Osteoblast (primary cell): ENCODE measurements at places on chromosomes 16 and 17. TPM values are rescaled to one million over a fixed set of nuclear protein-coding genes. Genes with fewer than 3 reads are reported as not detected.

Gene BRIP1
- total RNA-seq, result 5.9 and 6.2 TPM in 2 replicates

Gene UBB
- 1,190 and 1,199 TPM in 2 replicates for total RNA-seq

Gene CSH2
- total RNA-seq, result not detected in 2 replicates

Gene CDH1
- 0.59 and 1.1 TPM in 2 replicates for total RNA-seq

Gene ZFP3
- total RNA-seq, result 3.5 and 3.6 TPM in 2 replicates

Gene ERN2
- 0.29 TPM in 1 of 2 replicates, not detected in the other for total RNA-seq

Gene KRTAP4-4
- not detected in 2 replicates for total RNA-seq

Gene TRPV3
- 0.29 and 0.36 TPM in 2 replicates for total RNA-seq

Gene ACE
- total RNA-seq, result 10.1 and 17.7 TPM in 2 replicates

Gene ZP2
- not detected in 2 replicates for total RNA-seq

Gene DPEP1
- 0.29 and 0.36 TPM in 2 replicates for total RNA-seq

Gene ERN1
- 12.1 and 12.7 TPM in 2 replicates for total RNA-seq

Gene SOCS7
- total RNA-seq, result 16.3 and 17.1 TPM in 2 replicates

Gene IRX6
- total RNA-seq, result 1.2 and 1.4 TPM in 2 replicates

Gene RAB26
- 0.36 and 0.59 TPM in 2 replicates for total RNA-seq

Gene MTSS2
- 54.2 and 56.5 TPM in 2 replicates for total RNA-seq

Gene KRTAP17-1
- not detected in 2 replicates for total RNA-seq

Gene HSD17B2
- not detected in 2 replicates for total RNA-seq

Gene SAMD14
- total RNA-seq, result 2.5 and 2.7 TPM in 2 replicates

Gene ZNF423
- total RNA-seq, result 11.6 and 18.3 TPM in 2 replicates

Gene ATP5PD
- 240 and 278 TPM in 2 replicates for total RNA-seq

Gene TPSD1
- not detected in 2 replicates for total RNA-seq

Gene SLFN12L
- 0.36 and 0.88 TPM in 2 replicates for total RNA-seq
